Colonic mucosa (tissue), 4 donors: ENCODE measurements at places on chromosomes 11 and 22.

DNA sequence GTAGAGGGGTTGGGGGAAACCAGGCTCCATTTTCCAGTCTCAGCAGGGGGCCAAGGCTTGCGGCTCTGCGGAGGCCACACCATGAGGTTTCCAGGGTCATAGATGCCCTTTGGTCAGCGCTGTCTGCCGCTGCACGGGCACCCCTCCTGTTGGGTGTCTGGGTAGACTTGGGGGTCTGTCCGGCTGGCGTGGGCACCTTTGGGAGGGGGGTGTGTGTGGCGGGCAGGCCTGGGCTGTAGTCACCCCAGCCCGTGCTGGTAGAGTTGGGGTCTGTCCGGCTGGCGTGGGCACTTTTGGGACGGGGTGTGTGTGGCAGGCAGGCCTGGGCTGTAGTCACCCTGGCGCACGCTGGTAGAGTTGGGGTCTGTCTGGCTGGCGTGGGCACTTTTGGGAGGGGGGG is 18.6 kb downstream of the LSP1 start:
- DNase-seq = no peak

- DNase-seq = peak; percentile 38
Observed at GRCh38 chr11:19101796-19102520, 15.0 kb upstream of the ZDHHC13 start.

GRCh38 chr22:26648528-26649388 is 8.6 kb upstream of the MIAT start:
- no peak for DNase-seq

- no peak for DNase-seq
Observed at GRCh38 chr11:128201801-128202200, 385.6 kb downstream of the ETS1 start.

DNA sequence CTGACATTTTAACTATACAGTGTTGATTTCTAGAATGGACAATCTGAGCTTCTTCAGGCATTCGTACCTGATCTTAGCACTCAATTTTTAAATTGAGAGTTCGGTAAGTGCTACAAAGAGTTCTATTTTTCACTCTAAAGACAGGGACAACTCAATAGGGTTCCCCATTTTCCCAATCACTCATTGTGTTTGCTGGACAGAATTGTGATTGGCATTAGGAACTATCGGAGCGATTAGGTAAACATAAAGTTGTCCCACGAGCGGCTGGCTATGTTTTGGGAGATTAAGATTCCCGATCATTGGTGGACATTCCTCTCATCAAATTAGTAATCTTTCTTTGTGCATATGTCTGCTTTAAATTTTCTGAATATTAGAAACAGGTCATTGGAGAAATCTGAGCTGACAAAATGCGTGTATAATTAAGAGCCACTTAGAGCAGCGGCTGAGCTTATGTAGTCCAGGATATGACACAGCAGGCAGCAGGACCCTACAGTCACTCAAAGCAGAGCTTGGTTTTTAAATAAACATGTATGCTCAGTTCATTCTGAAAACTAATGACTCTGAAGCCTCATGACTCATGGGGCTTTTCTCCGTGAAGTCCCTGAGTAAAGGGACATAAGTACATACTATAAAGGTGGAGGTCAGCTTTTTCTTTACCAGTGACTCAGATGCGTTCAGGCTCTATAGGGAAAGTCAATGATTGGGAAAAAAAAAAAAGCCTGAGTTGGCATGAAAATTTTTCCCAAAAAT is 109.4 kb downstream of the GRIA4 start:
- DNase-seq = no peak

DNA sequence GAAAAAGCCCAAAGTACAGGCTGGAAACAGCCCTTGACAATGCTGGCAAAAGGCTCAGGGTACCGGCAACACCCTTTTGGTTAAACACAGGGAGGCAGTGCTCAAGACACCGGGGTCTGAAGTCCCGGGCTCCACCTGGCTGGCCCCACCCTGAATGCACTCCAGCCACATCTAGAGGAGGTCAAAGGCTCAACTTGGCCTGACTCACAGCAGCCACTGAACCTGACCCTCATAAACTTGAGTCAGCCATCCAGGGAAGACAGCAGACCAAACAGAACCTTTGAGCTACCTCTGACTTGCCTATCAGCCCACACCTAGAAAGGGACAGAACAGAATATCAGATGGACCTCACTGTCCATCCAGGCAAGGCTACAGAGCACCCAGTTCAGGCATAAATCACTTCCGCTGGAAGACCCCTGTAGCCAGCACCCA is 3.8 kb downstream of the CFL1 start:
- DNase-seq = peak; percentile 93

DNA sequence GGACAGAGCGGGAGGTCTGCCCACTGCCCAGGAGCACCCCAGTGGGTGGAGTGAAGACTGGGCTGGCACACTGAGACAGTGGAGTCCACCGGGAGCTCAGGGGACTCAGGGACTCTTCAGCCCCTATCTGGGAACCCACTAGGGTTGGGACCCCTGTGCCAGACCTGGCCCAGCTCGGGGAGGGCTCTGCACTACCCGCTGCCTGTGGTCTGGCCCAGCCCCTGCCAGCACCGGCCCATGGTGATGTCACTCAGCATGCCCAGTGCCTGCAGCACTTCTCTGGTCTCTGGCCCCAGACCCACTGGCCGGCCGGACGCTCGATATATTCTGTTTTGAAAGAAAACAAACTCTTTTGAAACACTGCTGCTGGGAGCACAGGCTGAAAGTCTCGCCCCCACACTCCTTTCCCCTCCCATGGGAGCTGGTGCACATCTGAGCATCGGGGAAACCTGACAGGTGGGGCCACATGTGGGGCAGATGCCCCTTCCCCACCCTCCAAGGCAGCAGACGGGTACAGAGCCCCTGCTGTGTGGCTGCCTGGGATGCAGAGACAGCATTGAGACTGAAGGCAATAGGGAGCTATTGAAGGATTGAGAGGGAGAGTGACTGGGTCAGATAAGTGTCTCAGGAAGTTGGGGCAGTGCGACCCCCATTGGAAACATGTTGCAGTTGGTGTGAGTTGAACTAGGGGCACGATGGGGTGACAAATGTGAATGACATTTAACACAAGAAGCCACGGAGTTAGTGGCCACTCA is 62.9 kb downstream of the MYEOV start:
- DNase-seq = peak; percentile 13

GRCh38 chr11:119696378-119697222 is 32.4 kb downstream of the NECTIN1 start:
- peak; percentile 62 for DNase-seq

DNA sequence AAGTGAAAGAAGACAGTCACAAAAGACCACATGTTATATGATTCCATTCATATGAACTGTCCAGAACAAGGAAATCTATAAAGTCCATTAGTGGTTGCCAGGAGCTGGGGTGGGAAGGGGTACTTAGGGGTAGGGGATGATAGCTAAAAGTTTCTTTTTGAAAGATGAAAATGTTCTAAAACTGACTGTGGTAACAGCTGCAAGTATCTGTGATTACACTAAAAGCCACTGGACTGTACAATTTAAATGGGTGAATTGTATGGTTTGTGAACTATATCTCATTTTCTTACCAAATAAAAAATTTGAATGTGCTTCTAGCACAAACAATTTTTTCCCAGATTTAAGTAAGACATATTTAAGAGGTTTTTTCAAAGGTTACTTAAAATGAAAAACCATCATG is 22.1 kb downstream of the CHKA start:
- no peak for DNase-seq

DNA sequence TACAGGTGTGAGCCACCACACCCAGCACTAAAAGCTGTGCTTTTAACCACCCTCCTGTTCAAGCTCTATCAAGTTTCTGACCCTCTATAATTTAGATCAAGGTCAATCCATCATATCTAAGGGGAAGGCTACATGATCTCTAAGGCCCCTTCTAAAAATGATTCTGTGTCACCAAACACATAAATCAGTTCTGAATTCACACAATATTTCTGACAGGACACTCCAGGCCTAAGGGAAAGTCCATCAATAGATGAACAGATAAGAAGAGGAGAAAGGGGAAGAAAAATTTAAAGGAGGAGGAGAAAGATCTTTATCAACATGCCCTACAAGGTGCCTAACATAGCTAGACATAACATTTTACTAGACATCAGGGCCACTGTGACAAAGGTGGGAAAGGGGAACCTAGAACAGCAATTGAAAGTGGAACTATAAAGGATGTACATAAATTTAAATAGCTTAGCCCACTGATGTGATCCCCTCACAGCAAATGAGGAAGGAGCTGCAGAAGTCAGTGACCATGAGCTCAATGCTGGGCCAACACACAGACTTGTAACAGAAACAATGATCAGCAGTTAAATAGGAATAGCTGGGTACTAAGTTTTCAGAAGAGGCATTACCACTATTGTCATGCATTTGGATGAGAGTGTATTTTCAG is 4.7 kb downstream of the PRCP start:
- DNase-seq = no peak

DNA sequence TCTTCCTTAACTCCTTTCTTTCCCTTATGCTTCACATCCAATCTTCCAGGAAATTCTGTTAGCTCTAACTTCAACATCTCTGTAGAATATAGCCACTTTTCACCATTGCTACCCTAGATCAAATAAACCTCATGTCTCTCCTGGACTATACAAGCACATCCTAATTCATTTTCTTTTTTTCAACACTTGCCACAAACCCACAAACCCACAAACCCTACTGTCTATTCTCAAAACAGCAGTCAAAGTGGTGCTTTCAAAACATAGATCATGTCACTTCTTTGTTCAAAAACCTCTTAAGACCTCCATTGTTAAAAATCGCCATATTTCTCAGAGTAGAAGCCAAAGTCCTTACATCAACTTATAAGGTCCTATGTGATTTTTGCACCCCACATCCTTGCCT is 94.3 kb downstream of the PIWIL4 start:
- no peak for DNase-seq
